ENCODE measurements at places on chromosomes 16 and 17. TPM values are rescaled to one million over a fixed set of nuclear protein-coding genes. Genes with fewer than 3 reads are reported as not detected.
A peak's percentile ranks its signal among the peaks of the same experiment; 100 is the strongest.

- DNase-seq = no peak
Observed at GRCh38 chr16:14389359-14389758, 240.7 kb downstream of the PARN start.

- no peak for DNase-seq
Observed at GRCh38 chr16:29761882-29762281, 16.1 kb upstream of the C16orf54 start.

GRCh38 chr17:57945996-57946797 lies 9.0 kb downstream of the CUEDC1 start:
- peak; percentile 56 for DNase-seq

DNA sequence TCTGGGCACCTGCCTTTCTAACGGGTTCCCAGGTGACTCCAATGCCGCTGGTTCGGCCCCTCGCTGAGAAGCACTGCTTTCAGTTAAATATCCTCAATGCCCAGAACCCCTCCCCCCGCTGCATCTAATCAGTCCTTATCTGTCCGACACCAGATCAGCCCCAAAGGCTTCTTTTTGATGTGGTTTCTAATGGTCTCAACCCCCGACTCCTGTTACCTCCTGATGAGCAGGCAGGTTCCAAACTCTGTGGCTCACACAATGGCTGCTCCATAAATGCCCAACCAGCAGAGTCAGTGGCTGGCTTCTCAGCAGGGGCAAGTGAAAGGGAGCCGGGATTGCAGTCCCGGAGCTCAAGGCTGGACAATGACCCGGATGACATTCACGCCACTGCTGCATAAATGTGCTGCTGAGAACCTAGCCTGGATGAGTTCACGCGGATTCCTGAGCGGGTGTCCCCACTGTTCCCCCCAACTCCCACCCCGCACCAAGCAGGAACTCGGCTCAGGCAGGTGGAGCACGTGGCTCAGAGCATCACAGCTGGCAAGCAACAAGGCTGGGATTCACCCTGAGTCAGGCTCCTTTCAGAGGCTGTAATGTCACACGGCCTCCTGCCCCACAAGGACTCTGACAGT lies 1.0 kb upstream of the SLC38A8 start:
- DNase-seq = no peak

DNA sequence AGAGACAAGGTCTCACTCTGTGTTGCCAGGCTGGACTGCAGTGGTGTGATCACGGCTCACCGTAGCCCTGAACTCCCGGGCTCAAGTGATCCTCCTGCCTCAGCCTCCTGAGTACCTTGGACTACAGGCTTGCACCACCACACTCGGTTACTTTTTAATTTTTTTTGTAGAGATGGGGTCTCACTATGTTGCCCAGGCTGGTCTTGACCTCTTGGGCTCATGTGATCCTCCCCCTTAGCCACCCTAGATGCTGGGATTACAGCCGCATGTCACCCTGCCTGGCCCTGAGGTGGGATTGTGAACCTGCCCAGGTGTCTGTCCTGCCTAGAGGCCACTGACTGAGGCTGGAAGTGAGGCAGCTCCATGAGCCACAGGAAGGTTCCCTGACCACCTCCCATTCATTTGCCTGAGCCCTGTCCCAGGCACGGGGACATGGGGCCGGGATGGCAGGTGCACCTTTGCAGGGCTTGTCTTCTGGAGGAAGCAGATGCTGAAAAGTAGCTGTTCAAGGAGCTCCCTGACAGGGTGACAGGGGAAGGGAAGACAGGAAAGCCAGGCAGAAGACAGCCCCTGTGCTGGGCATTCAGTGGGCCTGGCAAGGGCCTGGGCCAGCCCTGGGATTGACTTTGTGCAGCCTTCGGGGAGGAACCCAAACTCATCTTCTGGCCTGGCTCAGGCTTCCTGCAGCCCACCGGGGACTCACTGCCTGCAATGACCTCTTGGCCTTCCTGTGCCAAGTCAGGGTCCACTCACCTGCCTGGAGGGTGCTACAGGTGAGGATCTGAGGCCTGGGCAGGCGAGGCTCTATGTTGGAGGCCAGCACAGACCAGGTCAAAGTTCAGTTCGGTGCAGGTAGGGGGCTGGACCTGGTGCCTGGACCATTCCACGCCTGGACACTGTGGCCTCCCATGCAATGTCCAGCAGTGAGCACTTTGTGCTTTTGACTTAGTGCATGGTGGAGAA lies 8.1 kb upstream of the NOTUM start:
- no peak for DNase-seq

- no peak for DNase-seq
Observed at GRCh38 chr16:66524601-66525164, 25.2 kb downstream of the TK2 start.

The SECTM1 gene
- 12.6 TPM for total RNA-seq

The KCNH6 gene
- 0.31 TPM for total RNA-seq

The IRF8 gene
- total RNA-seq = 12.2 TPM
